ENCODE measurements at places on chromosomes 5 and 9. TPM values are rescaled to one million over a fixed set of nuclear protein-coding genes. Genes with fewer than 3 reads are reported as not detected.

TMC1 gene
- 2.5 TPM for total RNA-seq

NUTM2G gene
- total RNA-seq, result 0.57 TPM

CCDC187 gene
- 0.07 TPM for total RNA-seq

ALDH1B1 gene
- 51.5 TPM for total RNA-seq

TOMM5 gene
- 123 TPM for total RNA-seq

SPINK13 gene
- not detected for total RNA-seq

ANKDD1B gene
- total RNA-seq, result 0.44 TPM

CNTNAP3 gene
- total RNA-seq, result 22.6 TPM

F2RL1 gene
- total RNA-seq, result 23.0 TPM

GPR21 gene
- 1.0 TPM for total RNA-seq

INSL4 gene
- total RNA-seq, result not detected

CCDC192 gene
- not detected for total RNA-seq

FOXD4 gene
- total RNA-seq, result 0.22 TPM

TEK gene
- 1.8 TPM for total RNA-seq

GFI1B gene
- not detected for total RNA-seq

NPR2 gene
- 12.5 TPM for total RNA-seq

SPACA9 gene
- 1.3 TPM for total RNA-seq

DBH gene
- not detected for total RNA-seq

SPATA31D4 gene
- not detected for total RNA-seq

IFNE gene
- total RNA-seq, result not detected

SH3PXD2B gene
- 48.1 TPM for total RNA-seq

ZNF367 gene
- 10.1 TPM for total RNA-seq

DNAJB5 gene
- total RNA-seq, result 38.9 TPM

MYMK gene
- not detected for total RNA-seq

STXBP1 gene
- total RNA-seq, result 22.3 TPM

TLX3 gene
- not detected for total RNA-seq

CARD9 gene
- 5.6 TPM for total RNA-seq

STK32A gene
- 0.99 TPM for total RNA-seq

FAM219A gene
- 17.5 TPM for total RNA-seq

CLINT1 gene
- 79.1 TPM for total RNA-seq

DIMT1 gene
- 35.5 TPM for total RNA-seq

CDO1 gene
- 12.2 TPM for total RNA-seq

UBTD2 gene
- total RNA-seq, result 39.9 TPM

PLEKHG4B gene
- total RNA-seq, result 44.3 TPM

IFNB1 gene
- total RNA-seq, result not detected

IRGM gene
- 0.13 TPM for total RNA-seq

SLC1A3 gene
- 18.6 TPM for total RNA-seq

ANKRD55 gene
- total RNA-seq, result not detected

ARSK gene
- total RNA-seq, result 8.5 TPM

ARL14EPL gene
- not detected for total RNA-seq

PCDHB10 gene
- total RNA-seq, result 1.5 TPM

C7 gene
- 0.52 TPM for total RNA-seq

SPINK6 gene
- not detected for total RNA-seq

SLIT3 gene
- 0.75 TPM for total RNA-seq

NDUFS6 gene
- total RNA-seq, result 62.5 TPM
